ENCODE measurements at places on chromosomes 5 and 9.

- DNase-seq, result no peak
These were observed 645.4 kb downstream of the PRELID2 start for GRCh38 chr5:145189746-145190145.

- DNase-seq, result no peak
These were observed 22.7 kb upstream of the CYSTM1 start for GRCh38 chr5:140152022-140152999.

GRCh38 chr5:111447099-111447498, 65.2 kb downstream of the STARD4 start:
- DNase-seq, result no peak

GRCh38 chr5:116365006-116365496, 209.6 kb downstream of the SEMA6A start:
- DNase-seq, result no peak

GRCh38 chr5:140351609-140352334, 5.4 kb upstream of the HBEGF start:
- DNase-seq, result no peak

- DNase-seq, result no peak
These were observed 543.7 kb upstream of the SGCD start for GRCh38 chr5:155783246-155783645.

DNA sequence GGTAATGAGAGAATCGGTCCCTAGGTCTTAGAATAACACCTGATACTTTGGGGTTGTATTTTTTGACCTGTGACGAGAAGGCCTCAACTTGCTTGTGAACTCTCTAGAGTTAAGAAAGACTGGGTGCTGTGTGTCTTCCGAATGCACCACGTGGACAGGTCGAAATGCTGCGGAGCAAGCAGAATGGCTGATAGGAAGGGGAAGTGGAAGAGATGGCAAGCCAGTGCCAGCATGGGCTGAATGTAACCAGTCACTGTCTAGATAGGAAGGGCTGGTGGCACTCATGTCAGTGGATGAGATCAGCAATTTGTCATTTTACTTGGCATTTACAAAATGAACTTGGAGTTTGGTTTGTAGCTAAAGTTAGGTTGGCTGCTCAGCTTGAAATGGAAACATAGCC, 5.6 kb downstream of the OTULINL start:
- DNase-seq, result no peak

GRCh38 chr9:19231126-19231903, 822 bp downstream of the DENND4C start:
- no peak for DNase-seq

GRCh38 chr5:113344973-113345940, 89.5 kb downstream of the TSSK1B start:
- no peak for DNase-seq

DNA sequence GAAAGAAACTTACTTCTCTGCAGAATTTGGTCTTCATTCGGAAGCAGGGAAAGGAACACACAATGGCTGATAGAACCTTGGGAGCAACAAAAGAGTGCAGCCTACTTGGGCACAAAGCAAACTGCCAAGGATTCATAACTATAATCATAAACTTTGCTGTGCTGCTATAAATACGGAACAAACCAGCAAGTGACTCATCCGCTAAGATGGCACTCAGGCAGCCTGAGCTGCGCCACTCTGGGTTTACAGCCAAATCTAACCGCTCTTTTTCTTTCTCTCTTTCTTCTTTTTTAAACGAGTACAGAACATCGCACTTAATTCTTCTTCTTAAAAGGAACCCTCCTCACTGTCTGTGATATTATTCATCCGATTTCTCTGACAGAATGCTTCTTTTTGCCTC, 81.1 kb downstream of the PTPN3 start:
- no peak for DNase-seq

GRCh38 chr5:94422812-94423211, 195.6 kb downstream of the KIAA0825 start:
- no peak for DNase-seq

- DNase-seq, result no peak
These were observed 2.3 kb upstream of the CTNND2 start for GRCh38 chr5:11906497-11906896.

DNA sequence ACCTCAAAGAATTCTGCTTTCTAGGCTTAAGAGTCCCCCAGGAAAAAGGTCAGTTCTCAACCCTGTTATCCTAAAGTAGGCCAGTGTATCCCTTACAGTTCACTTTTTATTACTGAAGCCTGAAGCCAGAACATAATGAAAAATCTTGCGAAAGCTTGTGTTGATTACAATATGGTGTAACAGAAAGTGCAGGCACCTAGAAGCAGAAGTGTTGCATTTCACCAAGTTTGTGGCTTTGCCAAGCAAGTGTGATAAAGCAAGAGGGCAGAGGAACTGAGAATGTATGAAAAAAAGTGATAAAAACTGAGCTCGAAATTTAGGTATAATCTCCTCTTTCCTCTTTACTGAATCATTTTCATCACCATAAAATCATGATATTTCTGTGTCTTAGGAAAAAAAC, 26.2 kb downstream of the AGTPBP1 start:
- DNase-seq, result no peak

DNA sequence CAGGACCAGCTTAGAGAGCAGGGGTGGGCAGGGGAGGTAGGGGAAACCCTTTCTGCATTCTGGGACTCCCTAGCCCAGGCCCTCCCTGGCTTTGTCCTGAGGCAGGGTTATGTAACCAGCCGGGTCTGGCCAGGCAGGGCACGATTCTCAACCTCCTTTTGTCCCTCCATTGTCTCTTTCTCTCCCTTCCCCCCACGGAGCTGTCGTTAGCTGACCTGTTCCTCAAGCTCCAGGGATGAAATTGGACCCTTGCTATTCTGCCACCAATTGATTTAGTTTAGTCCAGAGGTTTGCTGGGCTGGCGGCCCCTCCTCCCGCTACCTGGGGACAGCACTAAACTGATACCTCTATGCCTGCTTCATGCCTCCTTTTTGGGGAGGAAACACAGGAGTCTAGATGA, 9.4 kb upstream of the NDST1 start:
- no peak for DNase-seq

- DNase-seq, result no peak
These were observed 56.3 kb downstream of the TBCA start for GRCh38 chr5:77719666-77720363.

- DNase-seq, result no peak
These were observed 76.5 kb downstream of the COL27A1 start for GRCh38 chr9:114231719-114232449.

- no peak for DNase-seq
These were observed 24.5 kb downstream of the MAST4 start for GRCh38 chr5:66620711-66621110.

GRCh38 chr5:172771439-172772111, 580 bp upstream of the DUSP1 start:
- DNase-seq, result no peak

GRCh38 chr9:120431268-120431667, 148.7 kb downstream of the CDK5RAP2 start:
- no peak for DNase-seq

- DNase-seq, result no peak
These were observed 398.5 kb upstream of the RPS23 start for GRCh38 chr5:82676661-82677060.

DNA sequence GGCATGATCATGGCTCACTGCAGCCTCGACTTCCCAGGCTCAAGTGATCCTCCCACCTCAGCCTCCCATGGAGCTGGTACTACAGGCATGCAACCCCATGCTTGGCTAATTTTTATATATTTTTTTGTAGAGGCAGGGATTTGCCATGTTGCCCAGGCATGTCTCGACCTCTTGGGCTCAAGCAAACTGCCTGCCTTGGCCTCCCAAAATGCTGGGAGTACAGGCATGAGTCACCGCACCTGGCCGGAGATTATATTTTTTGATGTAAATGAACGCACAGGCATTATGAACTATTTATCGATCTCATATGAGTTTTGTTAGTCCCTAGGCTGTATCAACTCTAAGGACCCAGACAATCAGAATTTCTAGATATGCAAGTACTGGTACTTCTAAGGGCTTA, 25.5 kb upstream of the CEP120 start:
- DNase-seq, result no peak

GRCh38 chr5:151581812-151582583, 9.1 kb downstream of the FAT2 start:
- no peak for DNase-seq

DNA sequence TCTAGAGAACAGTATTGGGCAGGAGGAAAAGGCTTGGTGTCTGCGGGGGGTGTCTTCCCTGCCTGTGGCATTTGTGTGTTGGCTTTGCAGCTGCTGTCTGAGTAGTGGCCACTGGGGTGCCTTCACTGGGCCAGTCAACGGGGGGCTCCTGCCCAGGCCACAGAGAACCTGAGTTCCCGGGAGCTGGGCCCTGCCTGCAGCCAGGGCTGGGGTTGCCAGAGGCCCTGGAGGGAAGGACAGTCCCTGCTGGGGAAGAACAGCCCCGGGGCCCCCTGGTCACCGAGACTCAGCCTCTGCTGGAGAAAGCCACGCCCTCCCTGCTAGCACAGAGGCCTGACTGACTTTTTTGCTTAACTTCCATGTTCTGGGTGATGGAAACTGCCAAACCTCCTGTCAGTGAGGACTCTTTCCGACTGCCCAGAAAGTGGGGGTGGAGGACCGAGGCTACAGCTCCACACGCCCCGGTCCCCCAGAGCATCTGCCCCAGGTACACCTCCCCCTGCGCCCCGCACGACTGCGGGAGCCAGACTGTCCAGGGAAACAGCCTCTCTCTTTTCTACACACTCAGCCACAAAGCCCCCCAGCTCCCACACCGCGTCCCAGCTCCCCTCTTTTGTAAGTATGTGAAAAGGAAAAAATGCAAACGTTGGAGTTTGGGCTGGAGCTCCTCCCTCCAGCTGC, 133.4 kb downstream of the DAB2IP start:
- DNase-seq, result no peak

- DNase-seq, result no peak
These were observed 39.6 kb downstream of the STK10 start for GRCh38 chr5:172148381-172148780.

GRCh38 chr9:123745933-123746332, 184.0 kb downstream of the DENND1A start:
- DNase-seq, result no peak

DNA sequence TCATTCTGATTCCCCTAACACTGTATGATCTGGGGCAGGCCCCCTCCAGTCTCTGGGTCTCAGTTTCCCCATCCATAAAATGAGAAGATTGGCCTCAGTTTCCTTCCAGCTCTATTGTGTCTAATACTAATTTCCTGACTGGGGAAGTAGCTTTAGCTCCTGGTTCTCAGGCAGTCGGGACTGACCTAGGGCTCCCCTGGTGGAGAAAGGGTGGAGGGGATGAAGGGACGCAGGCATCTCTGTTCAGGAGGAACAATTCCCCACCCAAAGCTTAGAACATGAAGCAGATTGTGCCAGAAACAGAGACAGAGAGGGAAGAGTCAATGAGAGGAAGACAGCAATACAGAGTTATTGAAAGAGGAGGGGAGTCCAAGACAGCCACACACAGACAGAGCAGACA, 14.2 kb upstream of the PTGS1 start:
- DNase-seq, result no peak

GRCh38 chr5:107717816-107718215, 47.1 kb upstream of the EFNA5 start:
- no peak for DNase-seq

DNA sequence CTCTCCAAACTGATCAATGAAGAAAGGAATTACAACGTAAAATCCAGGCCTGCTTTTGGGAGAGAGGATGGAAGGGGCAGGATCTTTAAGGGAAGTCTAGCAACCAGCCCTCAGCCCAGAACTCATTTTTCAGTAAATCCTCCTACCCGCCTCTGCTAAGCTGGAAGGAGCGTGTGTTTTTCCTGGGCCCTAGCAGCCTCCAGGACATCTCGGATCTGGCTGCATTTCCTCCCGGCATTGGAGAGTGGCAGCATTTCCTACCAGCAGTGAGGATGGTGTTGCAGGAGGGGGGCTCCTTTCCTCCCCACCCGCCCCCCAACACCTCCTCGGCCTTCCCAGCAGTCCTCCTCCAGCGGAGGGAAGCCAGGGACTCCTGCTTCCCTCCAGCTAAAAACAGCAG, 54.5 kb downstream of the DCP2 start:
- no peak for DNase-seq

DNA sequence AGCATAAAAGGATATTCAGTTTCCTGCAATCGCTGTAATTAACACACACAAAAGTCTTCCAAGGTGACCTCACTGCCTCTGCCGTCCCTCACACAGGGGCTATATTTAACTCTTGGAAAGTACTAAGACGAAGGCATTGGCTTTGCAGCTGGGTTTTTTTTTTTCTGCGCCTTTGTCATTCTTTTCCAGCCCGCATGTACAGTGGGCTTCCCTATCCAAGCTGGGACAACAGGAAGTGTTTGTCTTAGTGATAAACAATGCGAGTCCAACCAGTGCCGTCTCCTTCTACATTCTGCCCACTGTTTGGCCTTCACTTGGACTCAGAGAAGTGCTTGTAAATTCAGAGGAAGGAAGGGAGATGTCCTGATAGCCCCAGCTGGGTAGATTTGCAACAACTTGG, 17.6 kb downstream of the AFAP1L1 start:
- DNase-seq, result no peak

- no peak for DNase-seq
These were observed 1.1 kb upstream of the ANKDD1B start for GRCh38 chr5:75610201-75610600.

DNA sequence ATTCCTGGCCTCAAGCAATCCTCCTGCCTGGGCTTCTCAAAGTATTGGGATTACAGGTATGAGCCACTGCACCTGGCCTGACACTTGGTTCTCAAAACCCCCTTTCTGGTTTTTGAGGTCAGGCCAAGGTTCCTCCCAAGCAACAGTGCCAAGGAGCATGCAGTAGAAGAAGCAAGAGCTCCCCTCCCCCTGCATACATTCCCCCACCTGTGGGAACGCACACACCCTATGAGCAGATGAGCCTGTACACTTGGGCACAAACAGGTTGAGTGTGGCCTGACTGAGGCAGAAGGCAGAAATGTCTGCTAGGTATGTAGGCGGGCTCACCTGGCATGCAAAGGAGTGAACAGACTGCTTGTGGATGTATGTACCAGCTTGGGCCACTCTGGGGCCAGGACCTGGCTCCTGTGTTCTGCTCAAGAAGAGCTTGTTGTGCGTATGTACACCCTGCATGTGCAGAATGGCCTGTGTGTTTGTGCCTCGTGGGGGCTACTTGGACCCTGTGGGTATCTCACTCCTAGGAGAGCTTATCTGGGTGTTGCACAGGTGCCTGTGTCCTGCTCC, 1.7 kb downstream of the GPRIN1 start:
- DNase-seq, result no peak

DNA sequence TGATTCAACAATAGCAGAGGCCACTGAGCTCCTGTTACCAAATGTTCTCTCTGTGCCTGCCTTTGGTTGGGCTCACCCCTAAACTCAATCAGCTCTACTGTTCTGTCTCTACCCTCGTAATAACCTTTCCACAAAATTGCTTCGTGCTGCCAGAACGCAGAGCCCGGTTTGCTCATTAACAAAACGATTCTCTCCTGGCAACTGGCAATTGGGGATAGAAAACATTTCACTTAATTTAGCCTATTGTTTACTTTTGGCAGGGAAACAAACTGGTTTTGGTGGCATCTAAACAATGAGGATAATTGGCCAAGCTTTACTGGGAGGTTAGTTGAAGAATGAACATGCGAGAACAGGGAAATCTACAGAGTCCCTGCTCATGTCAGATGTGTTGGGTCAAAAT, 56.6 kb downstream of the SLC28A3 start:
- DNase-seq, result no peak

- no peak for DNase-seq
These were observed 302.7 kb downstream of the EPB41L4A start for GRCh38 chr5:112116371-112116770.

All from esophagus squamous epithelium (tissue), 5 donors.